Activated CD8-positive, alpha-beta memory T cell treated with anti-CD3 and anti-CD28 coated beads for 1 hour (primary cell): ENCODE measurements at places on chromosomes 13 and 19.

DNA sequence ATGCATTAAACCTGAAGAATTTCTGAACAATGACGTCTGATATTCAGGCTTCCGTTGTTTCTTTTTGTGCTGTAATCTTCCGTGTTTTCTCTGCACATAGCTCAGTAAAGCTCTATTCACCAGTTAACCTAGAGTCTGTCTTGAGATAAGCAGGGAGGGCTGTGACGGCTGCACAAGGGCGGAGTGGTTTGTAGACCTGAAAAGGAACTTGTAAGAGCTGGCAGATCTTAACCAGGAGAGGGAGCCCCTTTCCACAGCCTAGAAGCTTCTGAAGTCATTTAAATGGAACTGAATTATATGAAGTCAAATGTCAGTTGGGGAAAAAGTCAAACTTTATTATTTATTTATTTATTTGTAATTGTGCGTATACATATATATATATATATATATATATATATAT, 27.5 kb downstream of the DPRX start:
- no peak for DNase-seq

DNA sequence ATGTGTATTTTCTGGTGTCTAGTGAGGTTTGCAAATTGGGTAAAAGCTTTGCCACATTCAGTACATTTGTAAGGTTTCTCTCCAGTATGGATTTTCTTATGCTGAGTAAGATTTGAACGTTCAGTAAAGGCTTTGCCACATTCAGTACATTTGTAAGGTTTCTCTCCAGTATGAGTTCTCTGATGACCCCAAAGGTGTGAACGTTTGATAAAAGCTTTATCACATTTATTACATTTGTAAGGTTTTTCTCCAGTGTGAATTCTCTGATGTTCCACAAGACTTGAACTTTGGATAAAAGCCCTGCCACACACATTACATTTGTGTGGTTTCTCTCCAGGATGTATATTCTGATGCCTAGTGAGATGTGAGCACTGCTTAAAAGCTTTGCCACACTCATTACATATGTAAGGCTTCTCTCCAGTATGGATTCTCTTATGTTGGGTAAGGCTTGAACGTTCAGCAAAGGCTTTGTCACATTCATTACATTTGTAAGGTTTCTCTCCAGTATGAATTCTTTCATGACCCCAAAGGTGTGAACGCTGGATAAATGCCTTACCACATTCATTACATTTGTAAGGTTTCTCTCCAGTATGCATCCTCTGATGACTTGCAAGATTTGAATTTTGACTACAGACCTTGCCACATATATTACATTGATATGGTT, 17.4 kb downstream of the ZNF677 start:
- DNase-seq, result no peak

- DNase-seq, result no peak
These were observed 182.4 kb downstream of the GPC6 start for GRCh38 chr13:93409001-93409400.

- no peak for DNase-seq
These were observed 245.4 kb downstream of the SHISA2 start for GRCh38 chr13:25806264-25806974.

GRCh38 chr19:23254141-23254910, 4.1 kb upstream of the ZNF724 start:
- no peak for DNase-seq

DNA sequence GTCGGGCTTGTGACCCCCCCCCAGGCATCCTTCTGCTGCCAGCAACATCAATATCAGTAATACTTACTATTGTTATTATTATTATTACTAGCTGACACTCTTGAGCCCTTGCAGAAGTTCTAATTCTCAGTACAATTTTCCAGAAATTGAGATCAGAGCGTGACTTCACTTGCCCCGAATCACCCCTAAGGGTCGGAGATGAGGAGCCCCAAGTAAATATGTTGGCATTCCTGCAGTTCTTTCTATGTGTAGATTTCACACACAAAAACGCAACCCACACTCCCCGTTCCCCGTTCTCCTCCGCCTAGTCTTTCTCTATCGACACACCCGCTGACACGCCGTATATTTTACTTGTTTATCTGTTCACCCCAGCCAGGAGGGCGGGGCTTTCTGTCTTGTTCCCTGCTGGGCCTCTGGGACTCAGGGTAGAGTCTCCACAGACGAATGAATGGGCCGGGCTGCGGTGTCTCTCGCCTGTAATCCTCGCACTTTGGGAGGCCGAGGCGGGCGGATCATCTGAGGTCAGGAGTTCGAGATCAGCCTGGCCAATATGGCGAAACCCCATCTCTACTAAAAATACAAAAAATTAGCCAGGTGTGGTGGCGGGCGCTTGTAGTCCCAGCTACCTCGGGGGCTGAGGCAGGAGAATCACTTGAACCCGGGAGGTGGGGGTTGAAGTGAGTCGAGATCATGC, 14.7 kb downstream of the TLE5 start:
- DNase-seq, result peak; percentile 37
